ENCODE measurements at places on chromosomes 7 and 10.
A peak's percentile ranks its signal among the peaks of the same experiment; 100 is the strongest.

DNA sequence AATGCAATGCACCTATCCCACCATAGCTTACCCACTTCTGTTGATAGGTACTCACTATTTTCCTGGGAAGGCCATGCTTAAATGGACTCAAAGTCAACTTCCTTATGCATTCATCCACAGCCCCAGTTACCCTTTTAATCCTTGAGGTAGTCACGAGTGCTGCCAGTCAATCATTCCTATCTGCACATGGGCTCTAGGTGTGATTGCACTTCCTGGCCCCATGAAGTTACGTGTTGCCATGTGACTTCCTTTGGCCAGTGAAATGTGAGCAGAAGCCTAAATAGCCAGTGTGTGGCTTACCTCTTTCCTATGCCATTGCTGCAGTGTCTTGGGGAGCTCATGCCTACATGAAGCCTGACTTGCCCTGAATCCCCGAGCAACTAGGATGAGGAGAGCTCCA lies 23.5 kb upstream of the EIF5AL1 start:
- no peak for DNase-seq

DNA sequence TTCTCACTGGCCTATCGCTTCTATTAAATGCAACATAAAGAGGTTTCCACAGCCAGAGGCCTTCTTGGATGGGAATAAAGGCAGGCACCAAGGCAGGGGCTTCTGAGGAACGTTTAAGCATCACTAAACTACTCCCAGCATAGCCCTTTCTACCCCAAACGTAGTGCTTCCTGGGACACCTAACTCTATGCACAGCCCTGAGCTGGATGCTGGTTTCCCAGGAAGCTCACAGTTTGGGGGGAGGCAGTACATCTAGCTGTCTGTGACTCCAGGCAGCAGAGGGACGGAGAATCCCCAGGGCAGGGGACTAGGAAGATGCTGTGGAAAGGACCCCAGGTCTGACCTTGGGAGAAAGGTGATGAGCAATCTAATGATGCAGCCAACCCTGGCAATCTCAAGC lies 192.8 kb upstream of the ZMIZ1 start:
- no peak for DNase-seq

DNA sequence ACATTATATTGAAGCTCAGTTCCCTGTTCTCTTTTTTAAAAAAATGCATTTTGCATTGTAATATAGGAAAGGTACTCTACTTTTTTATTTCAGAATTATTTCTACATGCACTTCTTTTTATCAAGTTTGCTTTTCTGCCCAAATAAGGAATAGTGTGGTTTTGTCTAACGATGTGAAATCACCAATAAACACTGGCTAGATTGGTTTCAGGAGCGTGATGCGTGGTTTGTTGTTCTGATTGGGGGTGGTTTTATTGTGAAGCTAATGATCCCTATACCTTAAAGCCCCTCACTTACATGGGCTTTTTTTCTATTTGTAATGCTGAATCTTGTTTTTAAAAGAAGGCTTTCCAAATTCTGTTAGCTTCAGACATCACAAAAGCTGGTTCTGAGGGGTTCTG lies 17.6 kb downstream of the ENTPD7 start:
- no peak for DNase-seq

DNA sequence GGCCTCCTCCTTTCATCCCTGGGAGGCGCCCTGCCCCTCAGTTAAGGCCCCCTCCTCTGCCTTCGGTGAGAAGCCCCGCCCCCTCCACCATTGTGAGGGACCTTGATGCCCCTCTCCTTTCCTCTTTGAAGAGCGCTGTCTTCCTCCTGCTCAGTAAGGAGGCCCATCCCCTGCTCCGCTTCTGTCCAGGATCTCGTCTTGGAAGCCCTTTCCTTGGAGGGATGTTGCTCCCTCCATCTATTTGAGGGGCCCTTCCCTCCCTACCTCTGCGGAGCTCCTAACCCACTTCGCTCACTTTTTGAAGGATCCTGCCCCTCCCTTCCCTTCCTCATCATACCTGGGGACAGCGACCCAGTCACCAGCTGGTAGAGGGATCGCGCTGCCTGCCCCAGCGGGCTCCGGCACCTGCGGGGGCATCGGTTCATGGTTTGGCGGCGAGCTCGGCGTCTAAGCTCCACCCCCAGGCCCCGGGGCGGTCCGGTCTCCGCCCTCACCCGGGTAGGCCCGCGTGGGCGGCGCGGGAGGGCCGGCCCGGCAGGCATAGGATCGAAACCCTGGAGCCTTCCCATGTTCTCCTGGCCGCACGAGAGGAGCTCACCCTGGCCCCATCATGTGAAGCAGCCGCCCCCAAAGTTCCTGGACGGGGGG lies 4.1 kb downstream of the KCNIP2 start:
- peak; percentile 71 for DNase-seq

DNA sequence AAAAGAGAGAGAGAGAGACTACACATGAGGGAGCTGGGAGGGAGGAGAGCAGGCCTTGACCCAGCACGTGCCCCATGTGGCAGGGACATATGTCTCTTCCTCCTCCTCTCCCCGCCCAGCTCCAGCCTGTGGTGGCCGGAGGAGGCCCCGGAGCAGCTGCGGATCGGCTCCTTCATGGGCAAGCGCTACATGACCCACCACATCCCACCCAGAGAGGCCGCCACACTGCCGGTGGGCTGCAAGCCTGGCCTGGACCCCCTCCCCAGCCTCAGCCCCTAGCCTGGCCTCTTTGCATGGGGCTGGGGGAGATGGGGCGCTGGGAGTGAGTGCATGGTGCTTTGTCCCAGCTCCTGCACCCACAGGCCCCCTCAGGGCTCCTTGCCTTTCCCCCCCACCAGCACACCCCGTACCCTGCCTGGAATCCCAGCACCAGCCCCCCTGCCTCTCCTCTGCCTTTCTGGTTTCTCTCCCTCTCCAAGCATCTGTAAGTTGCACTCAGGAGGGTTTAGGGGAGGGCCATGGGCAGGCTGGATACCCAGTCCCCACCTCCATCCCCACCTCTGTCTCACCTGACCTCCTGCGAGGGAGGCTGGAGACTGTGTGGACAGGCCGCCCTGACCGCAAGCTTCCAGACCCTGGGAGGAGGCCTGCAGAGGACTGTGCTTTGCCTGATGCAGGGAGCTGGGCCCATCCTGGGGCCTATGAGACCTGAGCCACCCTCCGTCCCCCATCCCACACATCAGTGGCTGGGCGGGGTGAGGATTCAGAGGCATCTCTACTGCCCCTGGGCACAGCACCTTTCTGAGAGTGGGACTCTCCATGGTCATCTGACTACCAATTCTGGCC lies 4.8 kb downstream of the UPK3B start:
- DNase-seq = no peak

- no peak for DNase-seq
Measured at GRCh38 chr10:77195101-77195500, 442.5 kb downstream of the KCNMA1 start.

DNA sequence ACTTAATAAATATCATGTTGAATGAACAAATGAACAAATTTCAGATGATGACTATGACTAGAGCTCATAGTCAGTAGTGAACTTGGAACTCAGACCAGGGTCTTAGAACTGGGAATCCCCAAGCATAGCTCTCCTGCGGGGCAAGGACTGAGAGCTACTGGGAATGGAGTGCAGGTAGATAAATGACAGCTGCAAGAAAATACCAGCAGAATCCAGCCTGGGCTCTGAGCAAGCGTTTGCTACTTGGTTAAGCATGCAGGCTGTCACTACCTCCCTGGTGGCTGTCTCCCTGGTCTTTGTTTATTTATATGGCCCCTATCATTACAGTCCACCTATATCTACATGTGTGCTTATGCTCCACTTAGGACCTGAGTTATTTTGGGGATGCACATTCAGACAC lies 208.4 kb downstream of the POU6F2 start:
- DNase-seq = no peak

DNA sequence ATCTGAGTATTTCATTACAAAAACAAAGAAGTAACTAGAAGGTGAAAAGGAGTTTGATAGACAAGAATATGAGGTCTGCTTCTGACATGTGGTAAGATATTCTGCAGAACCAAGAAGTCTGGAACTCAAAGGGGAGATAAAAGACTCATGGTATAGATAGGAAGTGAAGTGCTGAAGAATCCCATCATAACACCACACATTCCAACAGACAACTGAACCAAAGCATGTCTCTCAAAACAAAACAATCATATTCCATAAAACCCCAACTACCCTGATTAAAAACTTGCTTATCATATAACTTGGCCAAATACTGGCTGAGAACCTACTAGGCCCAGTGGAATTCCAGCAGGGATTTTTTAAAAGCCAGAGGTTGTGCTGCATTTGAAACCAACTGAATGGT lies 178.7 kb downstream of the JAZF1 start:
- no peak for DNase-seq

- DNase-seq = no peak
Measured at GRCh38 chr10:63161592-63161991, 28.5 kb downstream of the NRBF2 start.

DNA sequence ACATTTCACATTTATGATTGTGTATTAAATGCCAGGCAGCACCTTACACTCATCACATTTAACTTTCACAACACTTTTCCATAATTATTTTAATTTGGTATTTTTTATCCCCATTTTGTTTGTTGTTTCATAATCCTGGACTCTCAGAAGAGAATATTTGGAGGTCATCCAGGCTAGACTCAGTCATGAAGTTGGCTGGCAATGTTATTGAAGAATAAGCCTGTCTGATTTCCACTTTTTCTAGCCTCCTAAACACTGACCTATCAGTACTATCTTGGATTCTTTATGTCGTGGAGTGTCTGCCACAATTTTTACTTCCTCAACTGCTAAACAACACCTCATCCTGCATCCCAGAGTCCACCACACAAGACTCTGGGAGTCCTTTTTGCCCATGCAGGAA lies 372.3 kb upstream of the NRP1 start:
- no peak for DNase-seq

DNA sequence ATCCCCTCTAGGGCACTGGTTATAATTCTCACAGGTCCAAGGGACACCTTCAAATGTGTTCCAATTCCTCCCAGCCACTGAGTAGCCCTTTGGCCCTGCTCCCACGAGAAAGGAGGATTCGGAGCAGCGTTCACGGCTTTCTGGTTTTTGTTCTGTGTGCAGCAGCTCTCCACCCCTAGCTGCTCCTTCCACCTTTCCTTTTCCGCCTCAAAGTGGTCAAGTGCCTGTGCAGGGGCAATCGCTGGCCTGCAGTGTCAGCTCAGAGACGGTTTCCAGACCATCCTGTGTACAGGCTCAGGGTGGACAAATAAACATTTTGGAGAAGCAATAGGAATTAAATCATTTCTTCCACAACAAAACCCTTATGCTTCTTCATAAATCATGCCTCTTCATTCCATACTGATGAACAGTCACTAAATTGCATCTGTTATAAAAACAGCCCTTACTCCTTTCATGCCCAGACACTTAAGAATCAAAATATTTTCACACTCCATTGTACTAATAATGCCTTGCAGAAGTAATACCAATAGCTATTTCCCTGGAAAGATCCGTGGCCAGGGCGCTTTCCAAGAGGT lies 1.1 kb downstream of the KIAA1549 start:
- DNase-seq = no peak

DNA sequence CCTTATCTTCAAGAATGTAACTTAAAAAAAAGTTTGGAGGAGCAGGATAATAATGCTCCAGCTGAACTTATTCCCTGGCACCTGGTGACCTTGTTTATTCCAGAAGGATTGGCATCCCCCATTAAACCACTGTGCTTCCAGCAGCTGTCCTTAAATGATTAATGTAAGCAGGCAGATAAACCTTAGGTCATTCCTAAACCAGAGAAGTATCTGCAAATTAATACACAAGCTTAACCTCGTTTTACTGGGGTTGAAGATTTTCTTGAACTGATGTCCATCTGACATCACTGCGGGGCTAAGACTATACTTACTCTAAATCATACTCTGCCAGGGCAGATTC lies 116.1 kb upstream of the PALS2 start:
- no peak for DNase-seq

Measured in suppressor macrophage treated with lipopolysaccharide for 1 hour (primary cell).